ENCODE measurements at places on chromosomes 4 and X.

GRCh38 chrX:43707812-43708548, 51.9 kb downstream of the MAOA start:
- DNase-seq, result no peak

GRCh38 chr4:182823576-182823975, 93.6 kb downstream of the DCTD start:
- DNase-seq, result no peak

DNA sequence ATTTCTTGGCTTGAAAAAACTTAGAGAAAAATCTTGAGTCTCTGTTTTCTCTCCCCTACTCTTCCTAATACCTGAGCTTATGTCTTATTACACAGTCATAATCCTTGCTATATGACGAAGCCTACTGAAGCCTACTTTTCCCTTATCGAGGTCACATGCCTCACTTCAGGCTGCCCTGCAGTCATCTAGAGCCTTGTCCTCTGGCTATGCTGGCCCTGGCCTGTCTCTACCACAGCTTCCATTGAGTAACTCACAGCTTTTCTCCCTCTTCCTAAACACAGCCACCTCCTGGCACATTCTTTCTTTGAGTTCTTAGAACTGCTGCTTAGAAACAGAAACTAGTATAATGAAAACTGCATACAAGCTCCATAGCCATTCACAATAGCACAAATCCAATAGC, 1698.3 kb downstream of the STIM2 start:
- DNase-seq, result no peak

GRCh38 chr4:82421796-82422560, 8.3 kb downstream of the HNRNPDL start:
- no peak for DNase-seq

- DNase-seq, result no peak
These were observed 317.1 kb upstream of the FTHL17 start for GRCh38 chrX:31388946-31389345.
